Nephron progenitor cell (in vitro differentiated cells): ENCODE measurements at places on chromosomes 2 and 18.

DNA sequence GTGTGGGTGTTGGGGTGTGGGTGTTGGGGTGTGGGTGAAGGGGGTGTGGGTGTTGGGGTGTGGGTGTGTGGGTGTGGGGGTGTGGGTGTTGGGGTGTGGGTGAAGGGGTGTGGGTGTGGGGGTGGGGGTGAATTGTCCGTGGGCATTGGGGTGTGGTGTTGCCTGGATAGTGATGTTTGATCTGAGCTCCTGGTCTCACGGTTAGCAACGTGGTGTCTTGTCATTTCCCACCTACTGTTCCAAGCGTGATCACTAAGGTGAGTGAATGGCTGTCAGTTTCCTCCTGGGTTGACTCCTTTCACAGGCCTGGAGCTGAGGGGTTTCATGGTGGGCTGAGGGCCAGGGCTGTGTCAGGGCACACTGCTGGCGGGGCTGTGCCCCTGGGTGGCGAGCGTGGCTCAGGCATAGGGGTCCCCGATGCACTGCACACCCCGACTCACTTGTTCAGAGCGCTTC, 27.2 kb downstream of the RTP5 start:
- no peak overlapping the region for H3K4me3 ChIP-seq
- DNase-seq: no peak
- H3K4me1 ChIP-seq: peaks cover 73% of the 10 kb centered on the region
- H3K27ac ChIP-seq: no peak overlapping the region
- no peaks in the 10 kb centered on the region for H3K36me3 ChIP-seq
- peaks cover 16% of the 10 kb centered on the region for H3K27me3 ChIP-seq

DNA sequence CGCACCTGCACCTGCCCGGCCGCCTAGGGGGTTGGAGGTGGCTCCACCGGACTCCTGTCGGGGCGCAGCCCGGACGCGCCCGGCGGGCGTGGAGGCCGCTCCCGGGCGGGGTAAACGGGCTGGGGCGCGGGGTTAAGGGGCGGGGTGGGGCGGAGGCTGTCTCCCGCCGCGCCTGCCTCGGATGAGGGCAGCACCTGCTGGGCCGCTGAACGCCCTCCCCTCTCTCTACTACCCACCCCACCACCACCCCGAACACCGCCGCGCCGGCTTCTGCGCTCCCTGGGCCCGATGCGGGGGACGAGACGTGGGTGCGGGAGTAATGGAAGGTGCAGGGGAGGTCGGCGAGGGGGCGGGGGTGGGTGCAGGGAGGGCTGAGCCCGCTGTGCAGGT, 224.8 kb upstream of the ID2 start:
- DNase-seq: no peak
- H3K36me3 ChIP-seq: no peaks in the 10 kb centered on the region
- H3K27ac ChIP-seq: no peak overlapping the region
- H3K27me3 ChIP-seq: peaks cover 7% of the 10 kb centered on the region

- no peak for DNase-seq
- H3K4me1 ChIP-seq: no peaks in the 10 kb centered on the region
- H3K36me3 ChIP-seq: peaks cover 5% of the 10 kb centered on the region
- H3K27me3 ChIP-seq: peaks cover 16% of the 10 kb centered on the region
Measured at GRCh38 chr2:241514986-241515737, 6.8 kb upstream of the STK25 start.

GRCh38 chr18:80179857-80180558, 67.3 kb downstream of the PARD6G start:
- H3K4me1 ChIP-seq: peaks cover 41% of the 10 kb centered on the region
- peaks cover 2% of the 10 kb centered on the region for H3K27me3 ChIP-seq
- no peak overlapping the region for H3K4me3 ChIP-seq
- no peak for DNase-seq
- H3K36me3 ChIP-seq: peaks cover 7% of the 10 kb centered on the region

DNA sequence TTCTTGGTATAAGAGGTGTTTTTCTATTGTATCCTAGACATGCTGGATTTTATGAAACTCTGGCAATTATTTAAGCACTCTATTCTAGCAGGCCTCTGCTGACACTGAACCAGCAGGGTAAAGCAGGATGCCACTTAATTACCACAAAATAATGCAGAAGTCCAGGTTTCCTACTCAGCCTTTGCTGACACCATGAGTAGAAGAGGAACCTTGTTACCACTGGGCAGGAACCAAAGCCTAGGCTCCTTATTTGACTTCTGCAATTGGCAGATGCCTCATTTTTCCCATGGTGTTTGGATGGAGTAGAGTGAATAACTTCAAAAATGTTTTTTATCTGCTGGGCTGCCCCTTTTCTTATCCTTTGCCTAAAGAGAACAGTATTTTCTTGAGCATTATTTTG, 60.8 kb downstream of the THNSL2 start:
- no peaks in the 10 kb centered on the region for H3K27me3 ChIP-seq
- H3K27ac ChIP-seq: no peak overlapping the region
- DNase-seq: no peak
- H3K4me3 ChIP-seq: no peak overlapping the region

DNA sequence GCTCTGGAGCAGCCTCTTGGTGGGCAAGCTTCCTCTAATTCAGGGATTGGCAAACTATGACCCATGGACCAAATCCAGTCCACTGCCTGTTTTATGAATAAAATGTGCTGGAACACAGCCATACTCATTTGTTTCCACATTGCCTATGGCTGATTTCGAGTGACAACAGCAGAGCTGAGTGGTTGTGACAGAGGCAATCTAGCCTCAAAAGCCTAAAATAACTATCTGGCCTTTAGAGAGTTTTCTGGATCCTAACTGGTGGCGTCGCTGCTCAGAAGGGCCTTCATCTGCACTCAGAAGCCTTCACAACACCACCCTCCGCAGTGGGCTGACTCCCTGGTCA, 147.1 kb downstream of the CCBE1 start:
- no peaks in the 10 kb centered on the region for H3K36me3 ChIP-seq
- no peak overlapping the region for H3K27ac ChIP-seq
- peaks cover 36% of the 10 kb centered on the region for H3K4me1 ChIP-seq

DNA sequence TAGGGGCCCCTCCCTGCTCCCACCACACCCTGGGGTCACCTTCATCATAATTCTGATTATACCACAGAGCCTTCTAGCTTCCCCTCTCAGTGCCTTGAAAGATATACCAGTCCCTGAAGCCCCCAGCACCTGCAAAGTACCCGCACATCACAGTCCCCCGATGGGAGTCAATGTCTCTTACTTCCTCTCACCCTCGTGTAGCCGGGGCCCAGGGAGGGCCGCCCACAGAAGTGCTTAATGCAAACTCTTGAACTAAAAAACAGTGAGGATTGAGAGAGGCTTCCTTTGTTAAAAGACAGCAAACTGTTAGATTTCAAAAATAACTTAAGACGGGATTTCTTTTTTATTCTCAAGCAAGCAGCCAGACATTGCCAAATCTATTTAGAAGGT, 76.5 kb downstream of the SFXN5 start:
- no peak overlapping the region for H3K4me3 ChIP-seq
- DNase-seq: no peak
- H3K36me3 ChIP-seq: no peaks in the 10 kb centered on the region
- no peak overlapping the region for H3K27ac ChIP-seq
- no peaks in the 10 kb centered on the region for H3K27me3 ChIP-seq
- peaks cover 13% of the 10 kb centered on the region for H3K4me1 ChIP-seq

DNA sequence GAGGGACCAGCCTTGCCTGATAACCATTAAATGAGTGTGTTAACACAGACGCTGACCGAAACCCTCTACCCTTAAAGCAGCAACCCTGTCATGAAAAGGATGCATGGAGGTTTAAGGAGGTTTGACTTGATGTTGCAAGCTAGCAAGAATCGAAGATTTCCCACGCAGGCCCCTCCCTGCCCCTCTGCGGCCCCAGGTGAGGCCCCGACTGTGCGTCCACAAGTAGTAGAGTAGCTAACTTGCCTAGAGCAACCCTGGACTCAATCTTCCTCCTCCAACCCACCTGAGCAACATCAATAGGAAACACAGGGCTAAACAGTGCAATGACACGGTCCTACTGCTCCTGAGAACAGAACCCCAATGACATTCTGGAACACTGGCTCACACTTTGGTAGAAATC, 150.1 kb downstream of the COL4A4 start:
- H3K27ac ChIP-seq: no peak overlapping the region
- H3K36me3 ChIP-seq: no peaks in the 10 kb centered on the region
- H3K27me3 ChIP-seq: no peaks in the 10 kb centered on the region
- no peak for DNase-seq
- peaks cover 14% of the 10 kb centered on the region for H3K4me1 ChIP-seq
- no peak overlapping the region for H3K4me3 ChIP-seq

GRCh38 chr2:221143231-221143630, 428.9 kb downstream of the EPHA4 start:
- no peak overlapping the region for H3K4me3 ChIP-seq
- no peaks in the 10 kb centered on the region for H3K4me1 ChIP-seq
- H3K27ac ChIP-seq: no peak overlapping the region
- H3K36me3 ChIP-seq: no peaks in the 10 kb centered on the region
- DNase-seq: no peak

GRCh38 chr18:7383002-7383980, 152.4 kb downstream of the LRRC30 start:
- H3K27me3 ChIP-seq: peaks cover 5% of the 10 kb centered on the region
- DNase-seq: no peak
- H3K27ac ChIP-seq: no peak overlapping the region
- H3K4me1 ChIP-seq: peaks cover 29% of the 10 kb centered on the region
- H3K4me3 ChIP-seq: no peak overlapping the region

- no peaks in the 10 kb centered on the region for H3K27me3 ChIP-seq
- DNase-seq: no peak
- peaks cover 81% of the 10 kb centered on the region for H3K4me1 ChIP-seq
- H3K27ac ChIP-seq: no peak overlapping the region
Measured at GRCh38 chr2:65367524-65367923, 64.9 kb downstream of the SPRED2 start.

- no peak for DNase-seq
- H3K36me3 ChIP-seq: no peaks in the 10 kb centered on the region
- H3K27ac ChIP-seq: no peak overlapping the region
Measured at GRCh38 chr2:95530734-95531133, 46.2 kb upstream of the TRIM43B start.

GRCh38 chr2:158762336-158762735, 32.8 kb upstream of the DAPL1 start:
- peaks cover 26% of the 10 kb centered on the region for H3K4me1 ChIP-seq
- H3K36me3 ChIP-seq: no peaks in the 10 kb centered on the region
- no peak for DNase-seq
- no peak overlapping the region for H3K27ac ChIP-seq

GRCh38 chr2:163665051-163665450, 70.8 kb downstream of the FIGN start:
- H3K4me3 ChIP-seq: no peak overlapping the region
- H3K4me1 ChIP-seq: no peaks in the 10 kb centered on the region
- H3K27ac ChIP-seq: no peak overlapping the region

DNA sequence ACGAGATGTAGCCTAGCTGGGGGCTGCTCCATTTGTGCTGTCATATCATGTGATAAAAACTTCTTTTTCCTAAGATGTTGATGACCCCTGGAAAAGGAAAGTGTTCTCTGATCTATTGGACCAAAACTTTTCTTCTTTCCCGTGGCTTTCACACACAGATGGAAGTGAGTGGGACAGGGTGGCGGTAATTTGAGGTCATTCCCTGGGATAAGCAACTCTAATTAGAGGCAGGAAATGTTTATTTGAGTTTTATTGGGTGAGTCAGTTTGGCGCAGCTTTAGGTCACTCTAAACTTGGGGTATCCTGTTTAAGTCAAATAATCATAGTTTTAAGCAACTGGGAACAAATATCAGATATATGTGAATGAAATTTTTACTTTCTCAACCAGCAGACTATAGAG, 221.0 kb upstream of the EPAS1 start:
- H3K4me1 ChIP-seq: peaks cover 42% of the 10 kb centered on the region
- DNase-seq: no peak
- peaks cover 3% of the 10 kb centered on the region for H3K27me3 ChIP-seq
- H3K4me3 ChIP-seq: no peak overlapping the region
- H3K36me3 ChIP-seq: no peaks in the 10 kb centered on the region

GRCh38 chr2:19041434-19042041, 316.9 kb downstream of the OSR1 start:
- H3K4me1 ChIP-seq: peaks cover 33% of the 10 kb centered on the region
- no peak for DNase-seq
- H3K27me3 ChIP-seq: peaks cover 3% of the 10 kb centered on the region
- no peaks in the 10 kb centered on the region for H3K36me3 ChIP-seq
- no peak overlapping the region for H3K27ac ChIP-seq
- no peak overlapping the region for H3K4me3 ChIP-seq

GRCh38 chr18:49944663-49945062, 131.3 kb upstream of the ACAA2 start:
- H3K4me3 ChIP-seq: peak overlapping the region; percentile 34
- no peaks in the 10 kb centered on the region for H3K27me3 ChIP-seq
- peak; percentile 54 for DNase-seq
- H3K4me1 ChIP-seq: peaks cover 23% of the 10 kb centered on the region
- H3K27ac ChIP-seq: peak overlapping the region; percentile 95

GRCh38 chr18:8722946-8723820, 17.8 kb downstream of the MTCL1 start:
- H3K4me3 ChIP-seq: no peak overlapping the region
- H3K4me1 ChIP-seq: peaks cover 30% of the 10 kb centered on the region
- H3K36me3 ChIP-seq: peaks cover 32% of the 10 kb centered on the region
- H3K27me3 ChIP-seq: peaks cover 3% of the 10 kb centered on the region
- no peak for DNase-seq

- DNase-seq: no peak
- peaks cover 17% of the 10 kb centered on the region for H3K27me3 ChIP-seq
- H3K4me3 ChIP-seq: no peak overlapping the region
- H3K36me3 ChIP-seq: no peaks in the 10 kb centered on the region
- peaks cover 16% of the 10 kb centered on the region for H3K4me1 ChIP-seq
Measured at GRCh38 chr2:1766425-1766824, 22.1 kb upstream of the PXDN start.

GRCh38 chr2:202311823-202312388, 46.3 kb downstream of the NOP58 start:
- peak overlapping the region; percentile 95 for H3K27ac ChIP-seq
- H3K36me3 ChIP-seq: peaks cover 31% of the 10 kb centered on the region
- H3K4me3 ChIP-seq: no peak overlapping the region
- no peak for DNase-seq
- no peaks in the 10 kb centered on the region for H3K27me3 ChIP-seq
- H3K4me1 ChIP-seq: no peaks in the 10 kb centered on the region

DNA sequence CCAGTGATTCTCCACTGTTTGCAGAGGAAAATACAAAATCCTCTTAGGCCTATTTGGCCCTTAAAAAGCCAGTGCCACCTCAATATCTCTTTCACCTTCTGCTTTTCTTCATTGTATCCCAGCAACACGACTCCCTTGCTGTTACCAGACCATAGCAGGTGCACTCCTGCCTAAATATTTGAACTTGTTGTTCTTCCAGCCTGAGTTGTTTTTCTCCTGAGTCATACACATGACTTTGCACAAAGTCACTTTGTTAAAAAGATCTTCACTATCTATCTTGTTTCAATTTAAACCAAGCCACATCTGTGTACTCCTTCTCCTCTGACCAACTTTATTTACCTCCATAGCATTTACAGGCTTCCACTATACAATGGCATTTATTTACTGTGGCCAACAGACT, 103.6 kb downstream of the LRRTM4 start:
- no peak overlapping the region for H3K4me3 ChIP-seq
- no peak for DNase-seq
- H3K36me3 ChIP-seq: no peaks in the 10 kb centered on the region
- no peaks in the 10 kb centered on the region for H3K4me1 ChIP-seq
- no peaks in the 10 kb centered on the region for H3K27me3 ChIP-seq

GRCh38 chr18:14919666-14920065, 171.7 kb downstream of the ANKRD30B start:
- DNase-seq: no peak
- H3K27ac ChIP-seq: no peak overlapping the region
- peaks cover 6% of the 10 kb centered on the region for H3K36me3 ChIP-seq
- no peaks in the 10 kb centered on the region for H3K4me1 ChIP-seq
- H3K27me3 ChIP-seq: peaks cover 2% of the 10 kb centered on the region
- H3K4me3 ChIP-seq: no peak overlapping the region

- peaks cover 54% of the 10 kb centered on the region for H3K36me3 ChIP-seq
- peak overlapping the region; percentile 5 for H3K27ac ChIP-seq
- H3K4me1 ChIP-seq: peaks cover 22% of the 10 kb centered on the region
- no peak overlapping the region for H3K4me3 ChIP-seq
- peaks cover 7% of the 10 kb centered on the region for H3K27me3 ChIP-seq
- no peak for DNase-seq
Measured at GRCh38 chr2:74053959-74054715, 69.4 kb downstream of the TET3 start.
